ENCODE measurements at places on chromosomes 6 and 20.

DNA sequence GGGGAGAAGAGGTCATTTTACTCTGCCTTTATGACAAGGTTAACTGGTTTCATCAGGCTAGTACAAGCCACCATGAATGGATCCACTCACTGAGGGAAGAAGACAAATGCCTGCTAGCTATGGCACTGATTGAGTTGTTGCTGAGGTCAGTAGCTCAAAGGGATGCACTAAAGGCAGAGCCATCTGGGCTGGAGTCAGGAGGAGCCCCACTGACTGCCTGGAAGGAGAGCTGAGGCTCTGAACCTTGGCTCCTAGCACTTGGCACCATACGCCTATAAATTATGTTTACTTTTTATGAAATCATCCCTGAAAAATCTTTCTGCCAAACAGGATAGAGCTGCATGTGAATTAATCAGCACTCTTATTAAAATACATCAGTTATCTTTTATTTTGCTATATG lies 104.6 kb downstream of the DTD1 start:
- no peaks in the 10 kb centered on the region for H3K36me3 ChIP-seq
- H3K4me1 ChIP-seq, result no peaks in the 10 kb centered on the region
- no peak for DNase-seq

- peak overlapping the region; percentile 78 for H3K4me3 ChIP-seq
- no peaks in the 10 kb centered on the region for H3K36me3 ChIP-seq
- peaks cover 19% of the 10 kb centered on the region for H3K4me1 ChIP-seq
Measured at GRCh38 chr6:163413345-163414116, 987 bp upstream of the QKI start.

DNA sequence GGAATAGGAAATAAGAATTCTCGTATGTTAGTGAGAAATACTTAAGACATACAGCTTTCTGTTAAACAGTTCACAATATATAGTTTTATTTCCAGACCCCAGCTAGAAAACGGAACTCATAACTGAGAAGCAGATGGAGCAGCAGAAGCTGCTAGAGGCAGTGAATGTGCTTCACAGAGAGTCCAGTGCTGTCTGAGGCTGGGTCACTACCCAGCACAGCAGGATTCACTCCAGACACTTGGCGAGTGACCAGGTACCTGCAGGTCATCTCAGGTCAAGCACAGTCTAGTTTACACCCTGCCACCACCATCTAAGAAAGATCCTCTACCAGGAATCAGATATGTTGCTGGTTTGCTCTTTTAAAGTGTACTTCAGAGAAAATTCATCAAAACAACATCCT lies 243.1 kb upstream of the RAB32 start:
- no peak overlapping the region for H3K27ac ChIP-seq
- H3K4me1 ChIP-seq, result no peaks in the 10 kb centered on the region
- no peak overlapping the region for H3K4me3 ChIP-seq
- no peak for DNase-seq
- H3K36me3 ChIP-seq, result no peaks in the 10 kb centered on the region

- H3K27me3 ChIP-seq, result no peaks in the 10 kb centered on the region
- no peak overlapping the region for H3K27ac ChIP-seq
- no peak overlapping the region for H3K4me3 ChIP-seq
Measured at GRCh38 chr6:131792091-131792496, 15.7 kb upstream of the ENPP1 start.

DNA sequence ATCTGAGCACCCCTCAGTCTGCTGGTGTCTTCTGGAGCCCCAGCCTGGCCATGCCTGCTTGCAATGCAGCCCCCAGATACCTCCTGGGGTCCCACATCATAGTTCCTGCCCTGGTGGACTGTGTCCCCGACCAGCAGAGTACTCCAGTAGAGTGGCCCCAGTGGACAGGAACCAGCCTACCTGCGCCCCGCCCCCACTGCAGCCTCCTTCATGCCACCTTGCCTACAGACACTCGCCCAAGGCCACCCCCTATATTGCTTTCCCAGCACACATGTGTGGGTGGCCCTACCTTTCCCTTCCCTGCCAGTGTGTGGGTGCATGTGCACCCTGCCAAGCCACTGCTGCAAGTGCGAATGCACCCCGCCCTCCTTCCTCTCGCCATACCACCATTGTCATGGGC lies 204.0 kb downstream of the EDN1 start:
- H3K36me3 ChIP-seq, result no peaks in the 10 kb centered on the region
- peaks cover 16% of the 10 kb centered on the region for H3K4me1 ChIP-seq
- DNase-seq, result no peak
- H3K27me3 ChIP-seq, result no peaks in the 10 kb centered on the region
- H3K27ac ChIP-seq, result no peak overlapping the region
- H3K4me3 ChIP-seq, result no peak overlapping the region

- H3K27me3 ChIP-seq, result no peaks in the 10 kb centered on the region
- no peak overlapping the region for H3K4me3 ChIP-seq
- H3K36me3 ChIP-seq, result peaks cover 5% of the 10 kb centered on the region
- no peak for DNase-seq
- peak overlapping the region; percentile 30 for H3K27ac ChIP-seq
- H3K4me1 ChIP-seq, result peaks cover 4% of the 10 kb centered on the region
Measured at GRCh38 chr6:47603227-47603626, 95.2 kb upstream of the ADGRF4 start.

- H3K27me3 ChIP-seq, result no peaks in the 10 kb centered on the region
- H3K4me3 ChIP-seq, result no peak overlapping the region
- DNase-seq, result no peak
- no peaks in the 10 kb centered on the region for H3K36me3 ChIP-seq
Measured at GRCh38 chr20:57078116-57078515, 188.3 kb downstream of the BMP7 start.

DNA sequence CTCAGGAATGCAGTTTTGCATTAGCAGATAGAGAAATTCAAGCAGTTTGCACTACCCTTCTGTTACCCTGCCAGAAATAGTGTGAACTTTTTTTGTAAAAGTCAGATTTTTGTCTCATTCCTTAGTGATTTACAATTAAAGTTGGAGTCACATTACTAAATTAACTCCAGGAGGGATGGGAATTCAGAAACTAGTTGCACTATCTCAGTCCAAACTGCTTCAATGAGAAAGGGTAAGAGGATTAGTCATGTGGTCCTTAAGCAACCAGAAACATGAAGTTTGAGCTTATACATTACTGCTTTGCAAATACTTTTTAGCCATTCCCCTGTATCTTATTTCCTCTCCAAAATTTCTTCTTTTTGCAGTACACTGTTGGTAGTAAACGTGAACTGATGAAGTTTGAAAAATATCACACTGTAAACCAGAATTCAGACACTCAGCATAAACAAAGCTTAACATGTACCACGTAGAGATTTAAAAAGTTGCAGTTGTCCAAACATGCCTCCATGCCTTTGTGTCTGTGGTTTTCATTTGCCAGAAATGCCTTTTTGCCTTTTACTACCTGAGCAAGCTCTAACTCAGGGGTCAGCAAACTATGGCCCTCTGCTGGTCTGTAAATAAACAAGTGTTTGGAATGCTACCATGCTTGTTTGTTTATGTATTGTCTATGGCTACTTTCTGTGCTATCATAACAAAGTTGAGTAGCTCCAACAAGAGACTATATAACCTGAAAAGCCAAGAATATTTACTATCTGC lies 49.7 kb downstream of the TP53INP2 start:
- no peaks in the 10 kb centered on the region for H3K4me1 ChIP-seq
- no peak for DNase-seq
- no peak overlapping the region for H3K4me3 ChIP-seq
- H3K27me3 ChIP-seq, result no peaks in the 10 kb centered on the region

DNA sequence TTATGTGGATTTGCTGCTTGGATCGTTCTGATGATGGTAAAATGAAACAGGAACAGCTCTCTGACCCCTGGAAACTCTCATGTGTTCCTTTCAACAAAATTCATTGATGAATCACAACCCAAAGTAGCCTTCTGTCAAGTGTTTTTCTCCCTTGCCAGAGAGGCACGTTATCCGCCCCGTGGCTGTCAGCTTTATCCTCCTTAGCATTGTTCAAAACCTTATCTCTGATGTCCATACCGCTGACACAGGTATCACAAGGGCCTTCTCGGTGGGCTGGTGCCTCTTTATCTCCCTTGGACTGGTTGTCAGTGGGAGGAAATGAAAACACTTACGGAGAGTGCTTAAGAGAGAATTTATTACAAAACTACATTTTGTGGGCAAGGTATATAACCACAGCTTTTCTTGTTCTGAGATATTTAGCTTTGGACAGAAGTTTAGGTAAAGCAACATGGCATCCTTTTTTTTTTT lies 84.9 kb downstream of the TIAM2 start:
- H3K4me1 ChIP-seq, result peaks cover 26% of the 10 kb centered on the region
- no peak overlapping the region for H3K27ac ChIP-seq
- no peaks in the 10 kb centered on the region for H3K36me3 ChIP-seq
- H3K4me3 ChIP-seq, result no peak overlapping the region

DNA sequence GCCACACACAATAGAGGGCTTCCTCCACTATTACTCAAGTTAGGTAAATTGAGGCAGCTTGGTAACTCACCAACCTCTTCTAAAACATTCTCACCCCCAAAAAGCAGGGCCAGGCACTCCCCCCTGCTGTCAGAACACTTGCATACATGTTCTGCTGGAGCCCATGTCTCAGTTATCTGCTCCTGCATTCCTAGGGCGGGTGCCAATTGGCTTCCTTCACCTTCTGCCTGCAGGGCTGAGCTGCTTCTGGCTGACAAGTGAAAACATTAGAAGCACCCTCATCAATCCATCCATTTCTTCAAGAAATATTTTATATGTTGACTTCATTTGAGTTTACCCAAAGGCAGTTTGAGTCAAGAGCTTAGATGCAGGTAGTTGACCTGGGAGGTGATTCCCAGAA lies 4.5 kb upstream of the ENTPD6 start:
- H3K4me3 ChIP-seq, result no peak overlapping the region
- H3K27me3 ChIP-seq, result no peaks in the 10 kb centered on the region
- H3K27ac ChIP-seq, result no peak overlapping the region

- peaks cover 14% of the 10 kb centered on the region for H3K4me1 ChIP-seq
- H3K27ac ChIP-seq, result no peak overlapping the region
- no peak overlapping the region for H3K4me3 ChIP-seq
- no peaks in the 10 kb centered on the region for H3K36me3 ChIP-seq
- no peaks in the 10 kb centered on the region for H3K27me3 ChIP-seq
- DNase-seq, result no peak
Measured at GRCh38 chr6:118751072-118751471, 99.7 kb upstream of the CEP85L start.

GRCh38 chr20:54345821-54346220 lies 129.6 kb upstream of the DOK5 start:
- H3K27ac ChIP-seq, result peak overlapping the region; percentile 55
- no peaks in the 10 kb centered on the region for H3K36me3 ChIP-seq
- H3K4me1 ChIP-seq, result peaks cover 18% of the 10 kb centered on the region
- no peak for DNase-seq

DNA sequence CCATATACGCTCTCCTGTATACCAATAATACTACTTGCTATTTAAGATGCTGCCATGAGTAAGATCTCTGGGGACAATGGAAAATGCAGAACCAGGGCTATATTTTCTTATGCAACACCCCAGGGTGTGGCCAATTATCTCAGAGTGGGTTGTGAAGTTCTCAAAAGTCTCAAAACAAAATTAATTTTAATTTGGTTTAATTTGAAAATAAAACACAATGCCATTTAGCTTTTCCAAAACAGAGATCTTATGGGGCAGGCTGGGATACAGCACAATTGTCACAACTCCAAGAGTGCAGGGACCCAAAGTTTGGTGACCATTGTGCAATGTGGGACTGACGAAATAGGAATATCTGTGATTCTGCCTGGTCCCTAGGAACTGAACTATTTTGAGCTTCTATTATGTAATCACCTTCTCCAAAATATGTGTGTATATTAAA lies 43.1 kb downstream of the MBOAT1 start:
- DNase-seq, result no peak
- no peaks in the 10 kb centered on the region for H3K36me3 ChIP-seq
- no peak overlapping the region for H3K27ac ChIP-seq
- H3K4me1 ChIP-seq, result peaks cover 10% of the 10 kb centered on the region
- H3K4me3 ChIP-seq, result peak overlapping the region; percentile 1

DNA sequence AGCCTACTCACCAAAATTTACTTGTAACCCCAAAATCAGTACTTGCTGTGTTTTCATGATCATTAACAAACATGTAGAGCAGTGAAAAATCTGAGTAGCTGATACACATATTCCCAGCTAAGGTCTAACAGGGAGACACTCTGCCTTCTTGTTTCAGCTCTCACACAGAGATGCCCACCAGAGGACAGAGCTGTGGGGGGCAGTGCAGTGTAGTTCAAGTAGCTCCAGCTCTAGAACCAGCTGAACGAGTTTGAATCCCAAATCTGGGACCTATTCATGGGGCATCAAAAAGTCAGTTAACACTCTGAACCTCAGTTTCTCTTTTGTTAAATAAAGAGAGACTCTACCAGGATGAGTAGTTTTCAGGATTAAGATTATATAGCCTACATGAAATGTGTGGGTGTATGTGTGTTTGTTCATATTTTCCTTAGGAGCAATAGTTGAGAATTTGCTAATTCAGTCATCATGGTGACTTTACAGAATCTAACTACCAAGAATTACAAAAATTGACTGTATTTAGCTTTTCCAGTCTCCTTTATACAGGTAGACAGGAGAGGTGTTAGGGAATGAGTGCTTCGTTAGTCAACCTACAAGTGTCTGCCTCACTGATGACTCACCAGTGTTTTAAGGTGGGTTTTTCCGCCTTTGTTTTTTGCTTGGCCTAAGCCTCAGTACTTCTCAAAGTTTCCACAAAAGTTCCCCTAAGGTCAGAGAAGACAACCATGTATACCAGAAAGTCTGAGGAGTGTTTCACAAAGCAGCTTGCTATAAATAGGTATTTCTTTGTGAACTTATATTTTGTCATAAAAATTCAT lies 164.0 kb upstream of the RUNX2 start:
- no peak overlapping the region for H3K4me3 ChIP-seq
- no peaks in the 10 kb centered on the region for H3K4me1 ChIP-seq
- H3K27me3 ChIP-seq, result no peaks in the 10 kb centered on the region
- no peaks in the 10 kb centered on the region for H3K36me3 ChIP-seq
- no peak overlapping the region for H3K27ac ChIP-seq
- no peak for DNase-seq
